ENCODE measurements at places on chromosomes 2 and 18. TPM values are rescaled to one million over a fixed set of nuclear protein-coding genes. Genes with fewer than 3 reads are reported as not detected.

The LBX2 gene
- total RNA-seq, result not detected

The PLGLB2 gene
- total RNA-seq, result 0.35 TPM

The ZCCHC2 gene
- 15.3 TPM for total RNA-seq

The ELOA2 gene
- total RNA-seq, result not detected

The ERFE gene
- total RNA-seq, result not detected

The CHPF gene
- 56.6 TPM for total RNA-seq

The CNRIP1 gene
- total RNA-seq, result 0.61 TPM

The RNF181 gene
- total RNA-seq, result 88.3 TPM

The SLC9A4 gene
- 0.53 TPM for total RNA-seq

The HOXD13 gene
- total RNA-seq, result not detected

The SERPINB13 gene
- 354 TPM for total RNA-seq

The TUBB8B gene
- total RNA-seq, result not detected

The UGT1A9 gene
- 0.88 TPM for total RNA-seq

The MAP3K19 gene
- total RNA-seq, result not detected

The RETREG2 gene
- 40.4 TPM for total RNA-seq

The CTAGE1 gene
- not detected for total RNA-seq

The CHRND gene
- total RNA-seq, result not detected

The TEX44 gene
- total RNA-seq, result not detected

The RTP5 gene
- not detected for total RNA-seq

The LRRTM1 gene
- total RNA-seq, result not detected

The CIB4 gene
- total RNA-seq, result not detected

The UNC80 gene
- total RNA-seq, result not detected

The GBX2 gene
- not detected for total RNA-seq

The ZNF804A gene
- 0.19 TPM for total RNA-seq

The BABAM2 gene
- total RNA-seq, result 28.3 TPM

The GRHL1 gene
- total RNA-seq, result 192 TPM

The CCDC121 gene
- 2.0 TPM for total RNA-seq

The RNF125 gene
- 10.7 TPM for total RNA-seq

The TRIB2 gene
- 42.2 TPM for total RNA-seq

The RAB31 gene
- total RNA-seq, result 37.2 TPM

The FAM161A gene
- 1.3 TPM for total RNA-seq

The GAL3ST2 gene
- not detected for total RNA-seq

The NOL4 gene
- not detected for total RNA-seq

The VWC2L gene
- total RNA-seq, result not detected

The NEB gene
- total RNA-seq, result 0.23 TPM
